ENCODE measurements at places on chromosomes 13 and 19.

GRCh38 chr13:90498096-90498495, 849.4 kb upstream of the MIR17HG start:
- DNase-seq = no peak

DNA sequence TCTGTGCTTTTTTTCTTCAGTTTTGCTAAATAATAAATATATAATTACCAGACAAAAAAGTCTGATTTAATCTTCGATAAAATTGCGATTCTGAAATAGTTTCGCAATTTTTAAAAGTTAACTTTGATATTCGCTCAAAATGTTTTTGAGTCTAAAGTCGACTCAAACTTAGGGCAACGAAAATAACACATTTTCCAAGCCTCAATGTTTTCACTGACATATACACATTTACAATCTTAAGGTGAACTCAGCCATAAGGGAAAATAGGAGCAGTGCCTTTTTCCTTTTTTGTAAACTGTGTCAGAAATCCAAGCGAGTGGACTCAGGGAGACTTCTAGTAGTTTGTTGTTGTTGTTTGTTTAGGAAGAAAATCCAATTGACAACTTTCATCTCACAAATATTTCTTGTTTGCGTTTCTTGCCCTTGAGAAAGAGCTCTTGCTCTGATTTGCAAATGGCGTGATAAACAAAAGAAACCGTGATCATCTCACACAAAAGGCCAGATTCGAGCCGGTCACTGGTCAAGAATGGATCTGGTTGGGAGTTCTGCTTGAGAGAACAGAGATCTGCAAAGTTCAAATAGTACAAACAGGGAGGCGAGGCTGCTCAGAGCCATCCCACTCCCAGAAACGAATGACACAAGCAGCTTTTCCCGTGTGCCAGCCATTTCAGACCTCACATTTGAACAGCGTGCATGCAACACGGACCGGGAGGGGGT, 2.1 kb downstream of the SOX21 start:
- DNase-seq = no peak

DNA sequence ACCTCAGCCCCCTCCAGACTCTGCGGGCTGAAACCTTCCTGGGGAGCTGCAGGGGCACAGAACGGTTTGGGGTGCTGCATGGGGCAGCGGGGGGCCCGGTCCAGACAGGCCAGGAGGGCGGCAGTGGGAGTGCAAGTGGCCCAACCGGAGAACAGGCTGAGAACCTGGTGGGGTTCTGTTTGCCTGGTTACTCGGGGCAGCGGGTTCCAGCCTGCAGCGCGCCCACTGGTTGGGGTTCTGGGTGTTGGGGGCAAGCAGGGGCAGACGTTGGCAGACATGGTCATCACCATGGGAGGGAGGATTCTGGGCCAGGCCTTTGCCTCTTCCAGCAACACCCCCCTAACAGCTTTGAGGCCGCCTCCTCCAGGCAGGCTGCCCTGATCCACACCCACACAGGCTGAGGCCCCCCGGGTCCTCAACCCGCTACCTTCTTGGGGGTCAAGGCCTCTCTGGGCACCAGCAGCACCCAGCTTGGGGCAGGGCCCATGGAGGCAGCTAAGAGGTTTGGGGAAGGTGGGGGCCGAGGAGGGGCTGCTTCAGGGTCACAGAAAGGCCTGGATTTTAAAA, at the start of gene PRR22:
TSS of gene PRR22 (minus strand) at position 166 of the 567 bp plus-strand sequence. CDS start at position 80, 86 bp downstream.
- DNase-seq = no peak

DNA sequence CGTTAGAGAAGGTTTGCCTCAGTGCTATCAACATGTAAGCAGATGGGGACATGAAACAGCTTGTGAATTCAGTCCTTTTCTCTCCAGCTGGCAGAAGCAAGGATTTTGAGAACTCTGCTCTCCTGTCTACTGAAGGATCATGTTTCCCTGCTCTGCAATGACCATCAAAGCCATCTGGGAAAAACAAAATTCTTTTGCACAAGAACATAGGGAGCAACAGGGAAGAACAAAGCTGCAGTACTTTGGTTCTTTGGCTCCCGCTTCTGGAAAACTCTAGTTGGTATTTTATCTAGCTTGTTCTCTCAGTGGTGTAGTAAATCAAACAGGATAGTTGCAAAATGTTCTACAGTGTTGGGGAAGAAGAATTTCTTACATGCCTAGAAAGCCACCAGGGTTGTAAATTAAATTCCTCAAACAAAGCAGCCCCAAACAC, 270.4 kb downstream of the ENOX1 start:
- DNase-seq = no peak

DNA sequence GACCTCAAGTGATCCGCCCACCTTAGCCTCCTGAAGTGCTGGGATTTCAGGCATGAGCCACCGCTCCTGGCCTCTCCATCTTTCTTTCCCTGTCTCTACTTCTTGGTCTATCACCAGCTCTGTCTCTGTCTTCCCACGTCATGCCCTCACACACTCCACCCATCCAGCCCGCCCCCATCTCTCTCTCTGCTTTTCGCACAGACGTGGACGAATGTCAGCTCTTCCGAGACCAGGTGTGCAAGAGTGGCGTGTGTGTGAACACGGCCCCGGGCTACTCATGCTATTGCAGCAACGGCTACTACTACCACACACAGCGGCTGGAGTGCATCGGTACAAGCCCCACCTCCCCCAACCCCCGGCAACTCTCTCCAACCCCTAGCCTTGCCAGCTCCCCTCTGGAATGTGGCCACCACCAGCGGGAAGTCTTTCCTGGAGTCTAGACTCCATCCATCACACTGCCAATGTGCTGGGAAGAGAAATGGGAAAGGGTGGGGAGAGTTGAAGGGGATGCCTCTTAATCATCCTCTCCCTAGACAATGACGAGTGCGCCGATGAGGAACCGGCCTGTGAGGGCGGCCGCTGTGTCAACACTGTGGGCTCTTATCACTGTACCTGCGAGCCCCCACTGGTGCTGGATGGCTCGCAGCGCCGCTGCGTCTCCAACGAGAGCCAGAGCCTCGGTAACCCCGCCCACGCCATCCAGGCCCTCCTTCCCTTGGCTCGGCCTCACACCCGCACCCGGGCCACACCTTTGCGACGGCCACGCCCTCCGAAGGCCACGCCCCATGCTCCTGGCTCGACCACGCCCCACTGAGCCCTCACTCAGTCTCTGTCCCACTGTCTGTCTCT, 22.5 kb downstream of the LTBP4 start:
- DNase-seq = no peak

GRCh38 chr19:4037301-4037949, 29.3 kb downstream of the ZBTB7A start:
- no peak for DNase-seq

DNA sequence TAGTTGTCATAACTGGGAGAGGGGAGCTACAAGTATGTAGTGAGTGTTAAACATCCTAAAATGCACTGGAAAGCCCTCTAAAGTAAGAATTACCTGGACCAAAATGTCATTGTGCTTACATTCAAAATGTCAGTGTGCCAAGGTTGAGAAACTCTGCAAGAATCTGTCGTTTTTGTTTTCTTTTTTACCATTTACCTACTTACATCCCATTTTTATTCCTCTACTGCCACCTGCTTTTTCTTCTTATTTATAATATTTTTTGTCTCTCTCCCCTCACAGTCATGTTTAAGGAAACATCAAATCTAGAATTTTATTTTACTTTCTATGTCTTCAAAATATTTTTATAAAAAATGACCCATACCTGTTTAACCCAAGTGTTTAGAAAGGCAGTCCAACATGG, 226.4 kb downstream of the PCDH17 start:
- DNase-seq = no peak

DNA sequence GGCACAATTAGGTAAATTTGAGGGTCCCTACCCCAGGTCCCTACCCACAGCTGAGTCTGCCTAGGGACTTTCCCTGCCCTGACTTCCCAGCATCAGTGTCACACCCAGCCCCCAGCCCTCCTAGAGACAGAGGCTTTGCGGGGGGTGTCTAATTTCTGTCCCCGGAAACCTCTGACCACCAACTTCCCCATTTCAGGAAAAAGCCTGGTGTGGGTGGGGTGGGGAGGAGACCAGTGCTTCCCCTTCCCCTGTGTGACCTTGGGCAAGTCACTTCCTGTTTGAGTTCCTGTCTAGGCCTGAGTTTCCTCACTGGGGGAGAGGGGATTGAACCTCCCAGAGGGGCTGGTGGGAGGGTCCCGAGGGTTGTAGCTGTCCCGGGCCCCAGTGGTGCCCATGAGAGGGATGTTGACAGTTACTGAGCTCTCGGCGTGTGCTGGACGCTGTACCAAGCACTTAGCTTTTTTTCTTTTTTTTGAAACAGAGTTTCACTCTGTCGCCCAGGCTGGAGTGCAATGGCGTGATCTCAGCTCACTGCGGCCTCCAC, 7.9 kb downstream of the VASP start:
- DNase-seq = no peak

- no peak for DNase-seq
Measured at GRCh38 chr13:60335531-60335930, 61.5 kb upstream of the TDRD3 start.

GRCh38 chr13:57627663-57628062, 3.9 kb upstream of the PCDH17 start:
- DNase-seq = no peak

DNA sequence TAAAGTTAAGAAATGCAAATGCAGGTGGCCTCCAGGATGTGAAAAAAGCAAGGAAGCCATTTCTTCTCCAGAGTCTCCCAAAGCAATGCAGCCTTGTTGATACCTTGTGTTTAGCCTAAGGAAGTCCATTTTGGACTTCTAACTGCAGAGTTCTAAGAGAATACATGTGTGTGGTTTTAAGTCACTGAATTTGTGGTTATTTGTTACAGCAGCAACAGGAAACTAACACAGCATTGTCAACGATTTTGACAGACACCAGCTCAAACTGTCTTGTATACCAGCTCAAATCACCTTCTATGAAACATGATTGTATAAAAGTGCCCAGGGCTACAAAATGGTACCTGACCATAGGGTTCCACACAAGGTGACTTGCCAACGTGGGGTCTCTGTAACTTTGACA, 151.4 kb downstream of the NALCN start:
- no peak for DNase-seq

DNA sequence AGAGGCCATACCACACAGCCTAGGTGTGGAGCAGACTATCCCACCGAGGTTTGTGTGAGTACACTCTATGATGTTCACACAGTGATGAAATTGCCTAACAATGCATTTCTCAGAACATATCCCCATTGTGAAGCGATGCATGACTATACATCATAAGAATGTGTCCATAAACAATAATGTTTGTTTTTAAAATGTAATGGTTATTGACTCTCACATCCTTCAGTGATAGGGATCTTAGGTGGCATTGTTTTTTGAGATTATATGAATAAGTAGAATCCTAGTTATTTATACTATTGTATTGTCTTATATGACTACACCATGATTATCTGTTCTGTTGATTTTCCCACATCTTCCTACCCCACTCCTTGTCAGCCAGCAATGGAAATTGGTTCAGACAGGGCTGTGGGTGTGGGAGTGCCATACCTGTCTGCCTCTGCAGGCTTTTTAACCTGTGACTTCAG, 13.6 kb downstream of the CCNA1 start:
- no peak for DNase-seq

DNA sequence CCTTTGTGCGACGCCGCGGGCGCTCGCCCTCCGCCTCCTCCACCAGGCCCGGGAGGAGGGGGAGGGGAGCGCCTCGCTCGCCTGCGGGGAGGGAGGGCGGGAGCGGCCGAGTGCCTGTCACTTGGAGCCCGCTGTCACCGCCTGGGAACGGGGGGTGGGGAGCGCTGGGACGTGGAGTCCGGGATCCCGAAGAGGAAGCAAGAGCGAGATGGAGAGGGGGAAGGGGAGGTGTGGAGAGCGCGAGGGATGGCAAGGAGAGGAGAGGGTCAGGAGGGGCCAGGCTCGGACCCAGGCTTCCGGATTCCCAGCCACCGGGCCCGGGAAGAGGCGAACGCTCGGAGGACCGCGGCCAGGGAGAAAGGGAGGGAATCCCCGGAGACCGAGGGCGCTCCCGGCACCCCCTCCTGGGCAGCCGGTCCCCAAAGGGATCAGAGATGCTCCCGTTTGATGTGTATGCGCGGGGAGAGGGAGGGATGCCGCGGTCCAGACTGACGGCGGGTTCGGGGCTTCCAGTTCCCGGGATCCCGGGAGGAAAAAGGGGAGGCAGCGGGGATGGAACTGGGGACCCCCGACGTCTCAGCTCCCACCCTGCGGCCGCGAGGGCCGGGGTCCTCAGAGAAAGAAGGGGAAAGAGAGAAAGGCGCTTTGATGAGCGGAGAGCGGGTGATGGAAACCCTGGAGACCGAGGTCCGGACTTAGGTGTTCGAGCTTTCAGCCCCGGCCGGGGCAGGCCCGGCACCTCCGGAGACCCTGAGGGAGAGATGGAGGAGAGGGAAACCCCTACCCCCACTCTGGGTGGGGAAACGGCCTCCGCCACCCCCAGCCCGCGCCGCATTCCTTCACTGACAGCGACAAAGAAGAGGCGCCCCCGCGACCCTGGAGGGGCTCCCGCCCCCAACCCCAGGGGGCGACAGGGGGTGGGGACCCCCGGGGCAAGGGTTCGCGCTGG, 4.7 kb upstream of the DPF1 start:
- DNase-seq = no peak

DNA sequence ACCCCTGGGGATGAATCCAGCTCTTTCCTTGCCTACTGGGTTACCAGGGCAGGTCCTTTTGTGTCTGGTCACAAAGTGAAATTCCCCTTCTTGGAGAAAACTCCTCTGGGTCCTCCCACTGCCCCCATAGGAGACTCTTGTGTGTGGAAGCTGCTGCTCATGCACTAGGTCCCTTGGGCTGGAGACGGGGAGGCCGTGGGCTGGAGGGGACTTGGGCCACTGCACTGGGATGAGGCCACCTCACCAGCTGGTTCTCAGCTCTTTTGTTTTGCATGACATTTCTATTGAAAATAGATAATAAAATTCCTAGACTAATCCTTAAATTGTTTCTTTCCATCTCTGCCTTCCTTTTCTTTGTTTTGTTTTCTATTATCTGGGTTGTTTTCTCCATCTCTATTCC, 62.4 kb downstream of the TEX29 start:
- peak; percentile 44 for DNase-seq

DNA sequence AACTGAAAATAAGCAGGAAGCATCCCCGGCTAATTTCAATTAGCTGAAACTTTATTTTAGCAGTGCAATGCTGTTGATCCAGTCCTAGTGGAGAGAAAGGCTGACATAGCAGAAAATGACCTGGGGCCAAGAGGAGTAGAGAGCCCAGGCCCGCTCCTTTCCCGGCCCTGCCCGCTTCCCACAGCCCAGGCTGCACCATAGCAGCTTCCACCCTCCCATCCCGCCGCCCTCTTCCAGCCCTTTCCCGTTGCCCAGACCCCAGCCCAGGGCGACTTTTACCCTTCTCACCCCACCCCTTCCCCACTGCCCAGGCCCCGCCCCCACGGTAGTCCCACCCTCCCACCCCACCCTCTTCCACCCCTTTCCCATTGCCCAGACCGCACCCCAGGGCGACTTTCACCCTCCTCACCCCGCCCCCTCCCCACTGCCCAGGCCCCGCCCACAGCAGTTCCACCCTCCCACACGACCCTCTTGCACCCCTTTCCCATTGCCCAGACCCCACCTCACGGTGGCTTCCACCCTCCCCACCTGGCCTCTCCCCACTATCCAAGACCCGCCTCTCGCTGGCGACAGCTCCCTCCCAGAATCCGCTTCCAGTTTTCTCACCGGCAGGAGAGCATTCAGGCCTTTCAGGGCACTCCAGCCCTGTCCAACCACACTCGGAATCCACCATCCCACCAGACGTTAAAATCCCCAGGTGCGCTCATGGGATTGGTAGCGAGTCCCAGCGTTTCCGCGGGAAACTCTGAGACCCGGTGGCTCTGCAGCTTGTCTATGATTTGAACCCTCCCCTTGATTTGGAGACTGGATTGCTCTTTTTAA, 8.3 kb downstream of the ZNF160 start:
- DNase-seq = no peak

GRCh38 chr13:50453188-50453587, 390.3 kb downstream of the DLEU7 start:
- DNase-seq = no peak
